Cardiac septum (tissue), 1 donor: ENCODE measurements at places on chromosomes 6 and 20. TPM values are rescaled to one million over a fixed set of nuclear protein-coding genes. Genes with fewer than 3 reads are reported as not detected.

DNA sequence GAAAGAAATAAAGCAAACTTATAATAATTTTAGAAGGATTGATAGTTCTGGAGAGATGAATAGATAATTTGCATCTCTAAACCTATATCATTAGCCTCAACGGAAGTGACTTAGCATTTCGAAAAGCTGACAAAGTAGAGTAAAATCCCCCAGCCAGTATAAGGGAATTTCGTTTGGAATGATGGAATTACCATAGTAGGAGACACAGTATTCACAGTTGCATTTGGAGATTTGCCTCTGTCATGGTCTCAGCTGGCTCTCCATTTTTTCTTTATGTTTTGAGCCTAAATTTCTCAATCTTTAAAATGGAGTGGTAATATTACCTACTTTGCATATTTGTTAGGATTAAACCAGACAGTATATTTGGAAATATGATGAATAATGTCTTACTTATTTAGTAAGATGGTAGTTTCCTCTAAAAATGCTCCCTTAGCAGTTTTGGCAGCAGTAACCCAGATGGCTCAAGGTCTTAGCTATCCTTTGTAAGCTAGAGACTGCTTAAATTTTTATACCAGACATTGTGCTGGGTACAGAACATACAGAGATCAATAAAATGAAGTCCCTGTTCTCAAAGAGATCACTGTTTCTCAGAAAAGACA lies 58.2 kb downstream of the SMAP1 start:
- DNase-seq, result no peak

DNA sequence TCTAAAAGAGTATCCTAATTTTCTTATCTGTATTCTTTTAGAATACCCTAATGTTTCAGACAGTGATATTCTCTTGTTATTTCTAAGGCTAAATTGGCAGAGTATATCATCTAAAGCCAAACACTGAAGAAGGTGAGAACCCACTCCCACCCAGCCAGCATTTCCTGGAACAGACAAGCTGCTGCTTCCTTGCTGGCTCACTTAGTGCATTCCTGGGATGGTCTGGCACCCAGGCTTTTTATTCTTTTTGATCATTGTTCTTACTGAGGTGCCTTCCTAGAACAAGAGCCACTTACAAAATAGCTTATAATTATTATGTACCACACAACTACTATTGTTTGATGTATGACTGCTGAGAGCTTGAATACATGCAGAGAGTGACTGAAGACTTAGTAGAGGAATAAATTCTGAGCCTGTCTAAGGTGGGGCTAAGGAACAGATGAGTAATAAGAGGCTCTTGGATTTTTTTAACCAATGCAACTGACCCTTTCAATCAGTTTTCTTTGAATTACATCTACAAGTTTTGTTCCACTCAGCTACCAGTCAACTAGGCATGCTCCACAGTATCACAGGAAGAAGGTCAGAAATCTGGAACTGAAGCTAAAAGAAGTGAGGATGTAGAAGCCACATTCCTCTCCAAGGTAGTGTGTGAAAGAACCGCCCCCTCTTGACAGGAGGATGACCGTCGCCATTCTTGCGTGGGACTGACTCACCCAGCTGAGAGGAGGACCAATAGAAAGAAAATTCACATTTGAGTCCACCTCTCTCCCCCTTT lies 30.1 kb downstream of the PRPH2 start:
- DNase-seq, result no peak

- no peak for DNase-seq
Measured at GRCh38 chr6:125780540-125781313, 10.0 kb upstream of the NCOA7 start.

DNA sequence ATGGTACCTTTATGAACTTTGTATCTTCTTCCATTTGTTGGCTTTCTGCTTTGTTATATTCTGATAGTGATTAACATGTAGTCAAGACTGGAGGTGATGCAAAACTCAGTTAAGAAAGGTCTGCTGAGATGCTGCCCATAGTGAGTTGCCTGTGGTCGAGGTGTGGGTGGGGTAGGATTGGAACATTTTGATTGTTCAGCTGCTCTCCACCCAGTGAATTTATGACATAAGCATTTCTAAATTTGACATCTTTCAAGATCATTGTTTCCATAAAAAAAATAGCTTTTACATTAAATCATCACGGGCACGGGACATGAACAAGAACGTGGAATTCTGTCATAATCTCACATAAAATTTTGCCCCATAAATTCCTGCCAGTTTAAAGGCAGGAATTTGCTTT lies 146.6 kb upstream of the POU3F2 start:
- DNase-seq, result no peak

GRCh38 chr20:3405139-3405538 lies 2.3 kb downstream of the DNAAF9 start:
- no peak for DNase-seq

DNA sequence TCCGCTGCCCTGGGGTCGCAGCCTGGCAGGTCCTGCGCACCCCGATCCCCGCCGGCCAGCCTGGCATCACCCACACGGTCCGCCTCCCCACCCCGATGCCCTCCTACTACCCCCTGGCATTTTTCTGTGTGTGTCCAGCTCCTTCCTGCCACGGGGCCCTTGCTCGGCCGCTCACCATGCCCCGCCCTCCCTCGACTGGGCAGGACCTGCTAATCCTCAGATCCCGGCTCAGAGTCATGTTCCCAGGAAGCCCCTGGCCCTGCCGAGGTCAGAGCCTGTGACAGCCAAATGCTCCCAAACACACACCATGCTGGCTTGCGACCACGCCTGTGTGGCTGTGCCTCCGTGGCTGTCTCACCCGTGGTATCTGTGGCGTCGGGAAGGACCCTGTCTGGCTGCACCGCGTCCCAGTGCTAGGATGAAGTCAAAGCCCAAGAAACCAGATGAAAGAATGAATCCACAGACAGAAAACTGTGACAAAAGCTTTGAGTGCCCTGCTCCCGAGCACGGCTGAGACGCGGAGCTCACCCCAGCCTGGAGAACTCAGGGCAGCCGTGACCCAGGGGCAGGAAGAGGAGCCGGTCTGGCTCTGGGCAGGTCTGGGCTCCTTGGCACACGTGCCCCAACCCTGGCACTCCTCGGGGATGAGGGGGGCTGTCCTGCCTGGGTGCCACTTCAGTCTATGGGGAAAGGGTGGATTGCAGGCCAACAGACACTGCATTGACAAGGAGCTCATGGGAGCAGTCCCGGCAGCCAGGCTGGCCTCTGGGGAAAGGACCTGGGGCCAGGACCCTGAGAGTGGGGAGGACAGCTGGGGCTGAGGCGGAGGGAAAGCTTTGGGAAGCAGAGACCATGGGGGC lies 20.8 kb upstream of the SLCO4A1 start:
- no peak for DNase-seq

DNA sequence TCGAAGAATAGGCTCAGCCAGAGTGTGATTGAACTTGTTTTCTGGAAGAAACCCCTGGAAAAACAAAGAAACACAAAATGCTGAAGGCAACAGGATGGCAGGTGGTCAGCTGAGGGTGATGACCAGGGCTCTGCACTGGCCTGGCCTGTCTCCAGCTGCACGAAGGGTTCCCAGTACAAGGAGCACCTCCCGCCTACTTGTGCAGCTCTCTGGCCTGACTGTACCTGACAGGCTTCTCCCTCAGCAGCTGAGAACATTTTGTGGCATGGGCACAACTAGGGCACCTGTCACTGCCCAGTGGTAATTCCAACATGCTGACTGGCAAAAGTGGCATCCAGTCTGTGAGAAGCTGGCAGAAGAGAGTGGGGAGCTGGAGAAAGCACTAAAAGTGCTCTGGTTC lies 38.8 kb upstream of the EMILIN3 start:
- no peak for DNase-seq

GRCh38 chr6:52301326-52301725 lies 16.8 kb upstream of the MCM3 start:
- DNase-seq, result no peak

GRCh38 chr6:12769556-12770256 lies 53.1 kb downstream of the PHACTR1 start:
- DNase-seq, result no peak

DNA sequence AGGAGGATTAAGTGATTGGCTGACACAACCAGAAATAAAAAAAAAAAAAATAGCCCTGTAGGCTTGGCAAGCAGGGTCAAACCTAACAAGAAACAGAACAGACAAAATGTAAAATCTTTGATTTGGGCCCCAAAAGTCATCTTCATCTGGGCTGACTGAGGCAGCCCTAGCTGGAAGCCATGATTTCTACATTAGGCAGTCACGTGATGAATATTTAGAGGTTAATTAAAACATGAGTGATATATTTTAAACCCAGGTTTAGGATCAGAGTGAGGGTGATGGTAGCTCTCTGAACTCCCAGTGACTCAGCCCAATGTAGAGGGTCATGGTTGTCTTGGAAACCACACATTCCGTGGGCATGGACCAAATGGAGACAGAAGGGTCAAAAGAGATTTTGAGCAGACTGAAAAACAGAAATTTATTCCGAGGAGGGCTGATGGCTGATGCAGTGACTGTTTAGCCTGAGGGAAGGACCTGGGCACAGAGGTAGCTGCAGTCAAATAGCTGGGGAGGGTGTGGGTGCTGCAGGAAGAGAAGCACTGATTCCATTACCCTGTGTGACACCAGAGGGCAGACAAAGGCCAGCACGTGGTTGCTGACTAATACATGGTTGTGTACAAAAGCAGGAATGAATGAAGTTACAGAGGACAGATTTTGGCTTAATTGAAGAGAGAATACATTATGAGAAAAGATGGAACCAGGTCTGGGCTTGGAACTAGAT lies 573.1 kb upstream of the CHD6 start:
- DNase-seq, result no peak

GRCh38 chr20:47944682-47945081 lies 159.4 kb upstream of the SULF2 start:
- DNase-seq, result no peak

DNA sequence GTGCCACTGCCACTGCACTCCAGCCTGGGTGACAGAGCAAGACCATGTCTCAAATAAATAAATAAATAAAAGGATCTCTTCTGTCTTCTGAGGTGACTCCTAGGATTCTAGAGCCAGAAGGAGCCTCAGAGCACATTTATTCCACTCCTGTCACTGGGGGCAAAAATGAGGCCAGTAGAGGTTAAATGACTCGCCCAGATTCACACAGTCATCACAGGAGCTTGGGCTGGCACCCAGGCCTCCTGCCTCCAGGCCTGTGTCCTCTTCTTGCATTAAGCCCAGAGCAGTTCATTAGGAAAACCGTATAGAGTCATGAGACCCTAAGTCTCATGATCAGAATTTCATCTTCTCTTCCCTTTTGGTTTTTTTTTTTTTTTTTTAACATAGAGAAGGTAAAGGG lies 243.3 kb downstream of the NRN1 start:
- DNase-seq, result peak; percentile 38

- DNase-seq, result no peak
Measured at GRCh38 chr20:54148947-54149764, 24.6 kb downstream of the CYP24A1 start.

DNA sequence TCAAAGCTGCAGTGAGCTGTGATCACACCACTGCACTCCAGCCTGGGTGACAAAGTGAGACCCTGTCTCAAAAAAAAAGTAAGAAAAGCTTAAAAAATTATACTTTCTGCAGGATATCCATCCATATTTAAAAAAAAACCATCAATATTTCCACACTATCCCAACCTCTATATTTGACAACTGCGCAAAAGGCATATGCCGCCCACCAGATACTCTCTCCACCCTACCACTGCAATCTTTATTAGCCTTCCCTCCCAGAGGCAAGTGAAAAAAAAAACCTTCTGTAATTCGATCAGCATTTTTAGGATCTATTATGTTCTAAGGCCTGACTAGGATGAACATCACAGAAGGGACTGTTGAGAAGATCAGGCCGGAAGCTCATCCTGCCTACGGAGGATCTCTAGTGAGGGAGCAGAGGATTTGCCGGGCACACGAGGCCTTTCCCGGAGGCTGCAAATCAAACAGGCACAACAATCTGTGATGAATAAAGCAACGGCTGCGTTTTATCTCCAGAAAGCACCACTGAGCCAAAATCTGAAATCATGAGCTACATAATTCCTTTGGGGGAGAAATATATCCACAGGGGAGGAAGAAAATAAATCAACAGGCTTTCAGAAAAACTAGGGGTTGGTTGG lies 65.9 kb downstream of the GFOD1 start:
- no peak for DNase-seq

DNA sequence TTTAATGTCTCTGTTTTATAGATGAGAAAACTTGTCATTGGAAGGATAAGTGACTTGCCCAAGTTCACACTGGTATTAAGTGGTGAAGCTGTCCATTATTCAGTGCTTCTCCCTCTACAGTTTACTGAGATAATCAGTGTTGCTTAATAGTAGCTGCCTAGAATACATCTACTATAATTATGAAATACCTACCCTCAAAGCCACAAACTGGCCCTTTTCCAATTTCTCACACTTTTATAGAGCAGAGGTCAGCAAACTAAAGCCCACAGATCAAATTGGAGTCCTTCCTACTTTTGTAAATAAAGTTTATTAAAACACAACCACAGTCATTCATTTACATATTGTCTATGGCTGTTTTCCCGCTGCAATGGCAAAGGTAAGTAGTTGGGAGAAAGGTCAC lies 73.5 kb downstream of the EYS start:
- DNase-seq, result no peak

GRCh38 chr20:31823360-31824124 lies 4.4 kb downstream of the MYLK2 start:
- no peak for DNase-seq

- no peak for DNase-seq
Measured at GRCh38 chr20:43812216-43812615, 85.4 kb upstream of the GTSF1L start.

GRIK2 gene
- 0.67 TPM for total RNA-seq

BHLHE23 gene
- not detected for total RNA-seq

ZC2HC1B gene
- total RNA-seq, result not detected

NRSN1 gene
- total RNA-seq, result not detected

SSTR4 gene
- total RNA-seq, result not detected

UTRN gene
- total RNA-seq, result 96.4 TPM

LINC00237 gene
- not detected for total RNA-seq

C6orf120 gene
- 13.6 TPM for total RNA-seq

PTK6 gene
- total RNA-seq, result not detected

HTR1E gene
- not detected for total RNA-seq

BMP6 gene
- total RNA-seq, result 2.9 TPM

ADGRF4 gene
- not detected for total RNA-seq
